ENCODE measurements at places on chromosomes 3 and 15. TPM values are rescaled to one million over a fixed set of nuclear protein-coding genes. Genes with fewer than 3 reads are reported as not detected.

TATDN2 gene
- 12.9 TPM for polyA plus RNA-seq

ZBED2 gene
- 1.8 TPM for polyA plus RNA-seq

- DNase-seq, result no peak
Observed at GRCh38 chr15:53591041-53591440, 168.4 kb downstream of the WDR72 start.

TMEM115 gene
- polyA plus RNA-seq, result 26.0 TPM

DNA sequence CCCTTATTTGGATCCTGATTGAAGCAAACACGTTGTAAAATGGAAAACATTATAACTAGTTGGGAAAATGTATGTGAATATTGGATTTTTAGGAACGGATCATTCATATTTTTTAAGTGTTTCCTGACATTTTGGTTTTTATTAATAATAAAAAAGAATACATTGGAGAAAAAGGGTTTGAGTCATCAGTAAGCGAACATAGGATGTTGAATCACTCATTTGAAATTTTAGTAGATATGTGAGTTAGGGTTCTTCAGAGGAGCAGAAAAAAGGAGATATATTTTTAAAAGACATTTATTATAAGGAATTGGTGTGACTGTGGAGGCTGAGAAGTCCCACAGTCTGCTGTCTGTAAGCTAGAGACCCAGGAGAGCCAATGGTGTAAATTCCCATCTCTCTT is 258.5 kb downstream of the PTPRG start:
- no peak for DNase-seq

GRCh38 chr3:53646723-53647122 is 152.3 kb downstream of the CACNA1D start:
- DNase-seq, result no peak

DNA sequence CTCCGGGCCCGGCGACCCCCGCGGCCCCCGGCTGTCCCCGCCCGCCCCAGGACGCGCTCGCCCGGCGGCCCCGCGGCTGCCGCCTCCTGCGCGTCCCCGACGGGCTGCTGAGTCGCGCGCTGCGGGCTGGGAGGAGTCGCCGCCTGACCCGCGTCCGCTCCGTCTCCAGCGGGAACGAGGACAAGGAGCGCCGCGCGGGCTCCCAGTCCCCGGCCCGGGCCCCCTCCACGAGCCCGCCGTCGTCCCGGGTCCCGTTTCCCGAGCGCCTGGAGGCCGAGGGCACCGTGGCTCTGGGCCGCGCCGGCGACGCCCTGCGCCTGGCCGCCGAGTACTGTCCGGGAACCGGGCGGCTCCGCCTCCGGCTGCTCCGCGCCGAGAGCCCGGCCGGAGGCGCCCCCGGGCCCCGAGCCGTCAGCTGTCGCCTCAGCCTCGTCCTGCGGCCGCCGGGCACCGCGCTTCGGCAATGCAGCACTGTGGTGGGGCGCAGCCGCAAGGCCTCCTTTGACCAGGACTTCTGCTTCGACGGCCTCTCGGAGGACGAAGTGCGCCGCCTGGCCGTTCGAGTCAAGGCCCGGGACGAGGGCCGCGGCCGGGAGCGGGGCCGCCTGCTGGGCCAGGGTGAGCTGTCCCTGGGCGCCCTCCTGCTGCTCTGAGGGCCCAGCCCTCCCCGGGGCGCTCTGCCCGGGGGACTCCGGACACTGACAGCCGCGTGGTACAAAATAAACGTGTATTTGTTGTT is 1.5 kb downstream of the C2CD4A start:
- peak; percentile 28 for DNase-seq

DNA sequence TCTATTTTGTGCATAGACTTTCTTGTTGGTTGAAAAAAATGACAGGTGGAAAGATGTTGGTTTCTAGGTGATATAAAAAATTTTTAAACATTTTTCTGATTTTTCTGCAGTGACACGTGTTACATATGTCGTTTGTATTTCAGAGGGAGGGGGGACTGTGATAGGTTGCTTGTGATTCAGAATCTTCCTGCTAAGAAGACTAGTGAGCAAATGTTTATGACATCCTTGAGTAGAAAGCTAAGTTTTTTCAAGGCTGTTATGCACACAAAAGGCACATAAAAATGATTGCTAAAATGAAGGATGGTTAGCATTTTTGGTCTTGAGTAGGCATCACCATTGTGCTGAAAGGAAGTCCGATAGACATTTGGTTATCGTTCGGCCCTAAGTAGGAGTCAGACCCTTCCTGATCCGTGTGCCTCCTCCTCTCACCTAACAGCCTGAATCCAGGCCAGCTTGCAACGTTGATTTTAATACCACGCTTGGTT is 1.5 kb downstream of the ZNF639 start:
- DNase-seq, result no peak

GRCh38 chr3:182795389-182795782 is 2.1 kb downstream of the ATP11B start:
- peak; percentile 69 for DNase-seq

DNAH12 gene
- not detected for polyA plus RNA-seq

DNA sequence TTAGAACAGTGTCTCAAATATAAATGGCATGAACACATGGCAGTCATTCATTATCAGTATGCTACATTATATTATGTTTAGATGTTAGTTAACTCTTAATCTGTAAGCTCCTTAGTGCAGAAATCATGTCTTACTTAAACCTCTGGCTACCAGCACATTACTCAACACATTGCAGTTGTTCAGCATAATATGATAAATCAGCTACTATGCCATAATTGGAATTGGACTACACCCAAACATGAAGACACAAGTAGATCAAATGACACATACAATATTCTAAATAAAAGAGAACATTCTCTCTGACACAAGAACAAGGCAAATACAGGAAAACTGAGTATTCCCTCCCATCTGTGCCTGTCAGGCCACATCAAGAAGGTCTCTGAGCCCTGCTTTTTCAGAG is 116.1 kb downstream of the PCCB start:
- DNase-seq, result no peak

DNA sequence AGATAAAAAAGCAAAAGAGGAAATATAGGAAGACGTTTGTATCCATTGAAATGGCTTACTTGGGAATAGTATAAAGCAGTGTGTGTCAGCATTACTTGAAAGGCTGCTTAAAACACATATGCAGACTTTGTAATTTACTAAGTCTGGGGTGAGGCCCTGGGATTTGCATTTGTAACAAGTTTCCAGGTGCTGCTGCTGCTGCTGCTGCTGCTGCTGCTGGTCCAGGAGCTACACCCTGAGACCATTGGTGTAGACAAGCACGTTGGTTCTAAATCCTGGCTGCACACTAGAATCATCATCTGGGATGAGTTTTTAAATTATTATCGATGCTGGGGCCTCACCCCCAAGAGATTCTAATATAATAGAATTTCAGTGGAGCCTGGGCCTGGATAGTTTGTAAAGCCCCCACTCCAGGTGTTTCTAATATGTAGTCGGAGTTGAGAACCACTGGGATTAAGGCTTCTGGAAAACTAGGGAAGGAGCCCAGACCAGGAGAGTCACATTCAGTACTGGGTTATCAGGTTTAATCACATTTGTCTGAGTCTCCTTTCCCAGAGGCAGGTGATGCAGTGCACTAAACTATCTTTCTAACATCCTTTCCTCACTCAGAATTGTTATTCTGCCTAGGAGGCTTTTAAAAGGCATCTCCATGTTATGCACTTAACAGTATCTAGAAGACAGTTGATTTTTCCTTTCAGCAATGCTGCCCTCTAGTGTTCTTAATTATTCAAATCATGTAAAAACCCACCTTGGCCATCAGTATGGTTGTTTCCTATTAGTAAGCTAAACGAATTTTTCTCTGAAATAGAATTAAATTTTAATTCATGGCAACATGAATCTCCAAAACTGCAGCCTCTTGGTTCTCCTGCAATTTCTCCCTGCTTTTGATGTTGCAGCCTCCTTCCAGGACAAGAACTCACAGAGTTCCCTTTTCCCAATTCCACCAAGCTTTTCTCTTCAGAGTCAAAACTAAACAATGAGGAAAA is 45.4 kb downstream of the SSR3 start:
- DNase-seq, result peak; percentile 66

- no peak for DNase-seq
Observed at GRCh38 chr15:36626984-36627383, 47.6 kb downstream of the CDIN1 start.

ATP2B2 gene
- polyA plus RNA-seq, result not detected

DNA sequence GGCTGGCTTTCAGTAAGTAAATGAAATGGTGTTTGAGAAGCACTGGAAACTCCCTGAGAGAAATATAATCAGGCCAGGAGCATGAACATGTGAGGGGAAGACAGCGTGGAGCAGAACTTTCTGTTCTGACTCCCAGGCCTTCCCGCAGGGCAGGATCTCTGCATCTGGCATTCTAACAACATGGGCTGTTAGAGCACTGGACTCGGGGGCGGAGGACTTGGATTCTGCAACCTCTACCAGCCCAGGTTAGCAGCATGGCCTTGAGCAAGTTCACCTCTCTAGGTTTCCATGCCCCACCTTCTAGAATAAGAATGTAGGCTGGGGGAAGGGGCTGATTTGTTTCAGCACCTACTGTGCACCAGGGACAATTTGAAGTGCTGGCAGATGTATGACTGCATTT is 12.5 kb upstream of the BFSP2 start:
- no peak for DNase-seq

SLC35G2 gene
- polyA plus RNA-seq, result 0.10 TPM

GRCh38 chr3:15611018-15611417 is 9.5 kb downstream of the BTD start:
- DNase-seq, result no peak

DNA sequence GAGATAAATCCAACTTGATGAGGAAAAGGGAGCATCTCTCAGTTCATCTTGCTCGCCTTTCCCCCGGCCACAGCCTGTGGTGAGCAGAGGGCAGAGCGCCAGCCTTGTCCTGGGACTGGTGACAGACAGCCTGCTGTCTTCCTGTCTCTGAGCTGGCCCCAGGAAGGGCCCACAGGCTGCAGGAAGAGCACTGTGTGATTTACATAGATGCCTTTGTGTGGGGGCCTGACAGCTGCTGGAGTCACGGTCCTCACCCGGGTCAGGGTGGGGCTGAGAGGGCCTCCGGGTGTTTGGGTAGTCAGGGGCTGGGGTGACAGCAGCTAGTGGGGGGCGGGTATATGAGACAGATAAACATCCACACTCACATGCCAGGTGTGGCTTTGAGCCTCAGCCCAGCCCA is 29.3 kb downstream of the PLA2G4D start:
- DNase-seq, result no peak

- DNase-seq, result no peak
Observed at GRCh38 chr3:11611341-11611799, 32.3 kb downstream of the VGLL4 start.

DNA sequence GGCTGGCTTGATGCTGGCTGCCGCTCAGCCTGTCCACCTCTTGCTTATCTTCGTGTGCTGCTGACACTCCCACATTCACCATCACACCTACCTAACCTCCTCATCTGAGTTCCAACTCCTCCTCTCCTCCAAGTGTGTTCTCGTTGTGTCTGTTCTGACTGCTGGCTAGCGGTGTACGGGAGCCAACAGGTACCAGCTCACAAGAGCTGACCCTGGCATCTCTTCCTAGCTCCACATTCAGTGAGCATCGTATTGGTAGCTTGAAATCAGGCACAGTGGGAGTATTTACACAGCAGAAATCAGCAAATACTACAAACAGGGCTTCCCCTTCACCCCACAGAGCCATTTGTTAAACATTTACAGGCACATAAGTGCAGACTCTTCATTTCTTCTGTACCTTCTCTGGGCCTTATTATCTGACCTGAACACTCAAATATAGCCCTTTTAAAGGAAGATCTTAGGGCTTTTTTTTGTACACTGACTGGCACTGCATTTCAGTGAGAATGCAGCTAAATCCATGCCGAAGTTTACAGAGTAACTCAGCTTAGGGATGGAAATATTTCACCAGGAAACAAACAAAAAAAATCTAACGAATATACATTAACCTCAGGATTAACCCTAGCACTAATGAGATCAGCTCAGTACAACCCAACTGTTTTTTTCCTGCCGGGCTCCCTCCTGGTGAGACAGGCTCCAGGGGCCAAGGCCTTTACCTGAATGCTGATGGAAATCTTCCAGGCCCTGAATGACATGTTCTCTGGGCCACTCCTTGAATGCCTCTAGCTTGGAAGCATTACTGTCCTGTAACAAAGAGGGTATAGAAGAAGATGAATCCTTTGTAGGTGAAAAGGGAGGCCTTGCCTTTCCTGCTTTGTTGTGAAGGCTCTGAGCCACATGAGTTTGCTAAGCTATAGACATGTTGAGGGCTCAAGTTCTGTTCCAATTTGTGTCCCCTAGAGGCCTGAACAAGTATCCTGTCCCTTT is 150.5 kb upstream of the LPP start:
- no peak for DNase-seq

DNA sequence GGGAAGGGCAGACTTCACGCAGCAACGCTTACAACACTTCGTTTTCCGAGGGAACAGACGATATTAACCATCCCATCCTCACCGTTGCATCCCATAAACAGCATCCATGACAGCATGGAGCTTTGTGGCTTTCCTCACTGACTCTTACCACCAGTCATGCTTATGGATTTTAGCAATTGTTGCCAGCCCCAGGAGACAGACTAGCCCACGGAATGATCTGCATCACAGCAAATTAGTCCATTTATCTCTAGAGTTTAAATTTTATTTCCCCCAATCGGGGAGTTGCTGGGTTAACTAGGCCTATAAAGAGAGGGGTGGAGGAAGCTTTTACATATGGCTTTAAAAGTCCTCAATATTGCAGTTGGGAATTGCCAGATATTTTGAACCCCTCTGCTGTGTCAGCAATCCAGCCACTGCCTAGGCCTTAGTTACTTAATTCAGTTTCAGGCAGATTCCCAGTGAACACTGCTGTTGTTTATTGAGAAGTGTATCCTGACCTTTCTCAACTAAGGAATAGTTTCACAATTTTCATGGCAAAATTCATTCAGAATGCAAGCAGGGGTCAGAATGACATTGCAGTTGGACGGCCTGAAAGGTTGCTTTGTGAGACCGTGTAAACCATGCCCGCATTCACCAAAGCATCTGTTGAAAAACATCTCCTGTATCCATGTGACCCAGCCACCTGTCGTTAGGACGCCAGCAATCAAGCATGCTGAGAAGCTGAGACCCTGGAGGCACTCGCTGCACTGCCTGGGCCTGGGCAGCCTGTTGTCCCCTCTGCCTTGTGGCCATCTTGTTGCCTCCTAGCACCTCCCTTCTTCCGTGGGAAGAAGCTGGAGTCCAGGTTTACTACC is 397.4 kb upstream of the TPM1 start:
- DNase-seq, result no peak

- no peak for DNase-seq
Observed at GRCh38 chr3:191143224-191143623, 55.8 kb upstream of the OSTN start.

GRCh38 chr15:46126581-46126980 is 491.8 kb downstream of the SQOR start:
- DNase-seq, result no peak

GRCh38 chr15:24955531-24955921 is 739 bp downstream of the SNRPN start:
- DNase-seq, result peak; percentile 19

TERC gene
- polyA plus RNA-seq, result not detected

TMEM212 gene
- polyA plus RNA-seq, result not detected

C3orf22 gene
- polyA plus RNA-seq, result not detected

SIDT1 gene
- 19.9 TPM for polyA plus RNA-seq

DNA sequence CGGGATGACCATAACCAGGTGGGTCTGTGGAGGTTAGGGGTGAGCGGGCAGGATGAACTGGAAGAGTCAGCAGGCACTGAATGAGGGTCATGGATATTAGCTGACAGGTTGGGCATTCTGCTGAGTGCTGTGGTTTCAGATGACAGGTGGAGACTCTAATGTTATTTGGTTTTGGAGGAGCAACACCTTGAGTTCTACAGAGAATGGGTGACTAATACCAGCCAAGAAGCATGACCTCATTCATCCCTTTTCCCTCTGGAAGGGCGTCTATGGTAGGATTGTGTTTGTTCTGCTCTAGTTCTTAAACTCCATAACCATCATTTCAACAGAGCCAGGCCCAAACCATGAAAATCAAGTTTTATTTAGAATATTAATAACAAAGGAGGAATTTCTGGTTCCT is 550.7 kb upstream of the LMCD1 start:
- DNase-seq, result no peak

RASL12 gene
- not detected for polyA plus RNA-seq
